ENCODE measurements at places on chromosomes 3 and 15.
A peak's percentile ranks its signal among the peaks of the same experiment; 100 is the strongest.

DNA sequence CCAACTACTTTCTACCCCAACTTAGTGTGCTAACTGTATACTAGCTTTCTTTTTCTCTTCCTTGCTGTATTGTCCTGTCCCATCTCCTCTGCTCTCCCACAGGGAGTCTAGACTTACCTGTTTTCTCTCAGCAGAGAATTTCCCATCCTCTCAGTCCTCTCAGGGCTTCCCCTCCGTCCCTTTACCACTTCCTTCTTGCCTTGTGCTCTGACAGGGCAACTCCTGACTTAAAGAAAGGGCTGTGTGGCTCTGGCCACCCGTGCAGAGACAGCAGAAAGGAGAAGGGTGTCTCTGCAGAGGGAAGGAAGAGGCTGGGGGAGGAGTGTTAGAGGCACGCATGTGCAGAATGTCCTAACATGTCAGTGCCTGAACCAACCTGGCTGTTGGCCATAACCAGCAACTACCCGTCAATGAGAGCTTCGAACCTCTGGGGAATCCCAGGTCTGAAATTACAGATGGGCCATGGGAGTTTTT lies at the start of gene GCSAM:
GCSAM (minus strand) TSS at position 274 of the 474 bp plus-strand sequence; CDS start at position 146, 128 bp downstream.
- peak; percentile 50 for DNase-seq

DNA sequence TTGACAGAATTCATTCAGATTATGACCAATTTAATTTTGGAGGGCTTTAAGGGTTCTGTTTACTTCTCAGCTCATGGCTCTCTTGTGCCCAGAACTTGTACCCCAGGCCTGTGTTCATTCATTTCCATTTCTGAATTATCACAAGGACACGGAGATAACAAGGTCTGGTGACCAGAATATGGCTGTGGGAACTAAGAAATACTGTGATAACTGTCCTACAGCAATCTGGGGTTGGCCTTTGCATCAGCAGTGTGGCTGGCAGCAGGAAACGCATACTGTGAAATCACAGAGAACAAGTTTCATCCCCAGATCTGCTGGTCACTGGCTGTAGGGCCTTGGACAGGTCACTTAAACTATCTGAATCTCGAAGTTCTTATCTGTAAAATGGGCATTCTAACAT lies 41.8 kb upstream of the TPM1 start:
- DNase-seq = no peak

GRCh38 chr3:124602980-124603627 lies 127.1 kb upstream of the UMPS start:
- no peak for DNase-seq

- no peak for DNase-seq
Observed at GRCh38 chr3:32208447-32208846, 30.0 kb upstream of the CMTM8 start.

GRCh38 chr3:70090322-70090913 lies 90.9 kb downstream of the SAMMSON start:
- DNase-seq = no peak

DNA sequence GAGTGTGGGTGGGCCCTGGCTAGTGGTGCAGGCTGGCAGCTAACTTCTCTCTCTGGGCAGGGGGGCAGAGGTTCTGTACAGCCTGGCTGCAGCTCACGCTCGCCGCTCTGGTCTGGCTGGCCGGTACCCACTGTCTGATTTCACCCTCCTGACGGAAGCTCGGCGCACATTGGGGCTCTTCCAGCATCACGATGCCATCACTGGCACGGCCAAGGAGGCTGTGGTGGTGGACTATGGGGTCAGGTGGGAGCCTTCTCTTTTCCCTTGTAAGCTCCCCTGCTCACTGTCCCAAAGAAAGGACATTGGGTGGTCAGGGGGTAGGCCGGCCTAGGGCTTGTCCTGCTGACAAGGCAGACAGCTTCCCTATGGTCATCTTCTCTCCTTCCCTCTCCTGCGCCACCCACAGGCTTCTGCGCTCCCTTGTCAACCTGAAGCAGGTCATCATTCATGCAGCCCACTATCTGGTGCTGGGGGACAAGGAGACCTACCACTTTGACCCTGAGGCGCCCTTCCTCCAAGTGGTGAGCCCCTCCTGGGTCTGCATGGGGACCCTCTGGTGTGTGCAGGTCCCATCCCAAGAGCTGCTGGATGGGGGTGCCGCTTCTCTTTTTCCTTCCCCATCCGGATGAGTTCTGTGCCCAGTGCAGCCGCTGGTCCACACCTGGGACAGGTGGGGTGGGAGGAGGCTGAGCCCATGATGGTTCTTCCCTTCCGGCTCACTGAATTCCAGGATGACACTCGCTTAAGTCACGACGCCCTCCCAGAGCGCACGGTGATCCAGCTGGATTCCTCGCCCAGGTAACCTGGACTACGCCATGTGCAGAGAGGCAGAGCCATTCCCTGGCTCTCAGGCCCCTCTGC lies 7.6 kb downstream of the MAN2A2 start:
- DNase-seq = no peak
